T-helper 2 cell treated with Interferon-gamma antibody and Interleukin-4, amounts not matched to agents 5 μg/mL and 100 μg/mL, for 36 hours (primary cell): ENCODE measurements at places on chromosomes 4 and X.

DNA sequence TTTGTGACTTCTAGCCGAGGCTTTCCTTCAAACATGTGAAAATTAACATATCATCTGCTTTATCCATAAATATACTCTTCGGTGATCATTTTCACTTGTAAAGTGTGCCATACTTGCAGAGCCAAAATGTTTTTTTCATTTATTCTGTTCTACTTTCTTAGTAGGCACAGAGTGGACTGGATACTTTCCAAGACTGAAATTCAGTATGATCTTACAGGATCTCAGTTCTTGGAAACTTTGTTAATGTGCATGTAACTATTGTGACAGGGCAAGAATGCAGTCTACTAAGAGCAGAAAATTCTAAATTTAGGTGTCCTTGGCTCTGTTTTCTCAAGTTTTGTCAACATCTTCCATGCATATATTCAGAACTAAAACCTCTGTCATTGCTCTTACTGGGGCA is 284.9 kb downstream of the TEX13A start:
- DNase-seq, result no peak

GRCh38 chr4:175678451-175678850 is 133.6 kb downstream of the GPM6A start:
- no peak for DNase-seq

DNA sequence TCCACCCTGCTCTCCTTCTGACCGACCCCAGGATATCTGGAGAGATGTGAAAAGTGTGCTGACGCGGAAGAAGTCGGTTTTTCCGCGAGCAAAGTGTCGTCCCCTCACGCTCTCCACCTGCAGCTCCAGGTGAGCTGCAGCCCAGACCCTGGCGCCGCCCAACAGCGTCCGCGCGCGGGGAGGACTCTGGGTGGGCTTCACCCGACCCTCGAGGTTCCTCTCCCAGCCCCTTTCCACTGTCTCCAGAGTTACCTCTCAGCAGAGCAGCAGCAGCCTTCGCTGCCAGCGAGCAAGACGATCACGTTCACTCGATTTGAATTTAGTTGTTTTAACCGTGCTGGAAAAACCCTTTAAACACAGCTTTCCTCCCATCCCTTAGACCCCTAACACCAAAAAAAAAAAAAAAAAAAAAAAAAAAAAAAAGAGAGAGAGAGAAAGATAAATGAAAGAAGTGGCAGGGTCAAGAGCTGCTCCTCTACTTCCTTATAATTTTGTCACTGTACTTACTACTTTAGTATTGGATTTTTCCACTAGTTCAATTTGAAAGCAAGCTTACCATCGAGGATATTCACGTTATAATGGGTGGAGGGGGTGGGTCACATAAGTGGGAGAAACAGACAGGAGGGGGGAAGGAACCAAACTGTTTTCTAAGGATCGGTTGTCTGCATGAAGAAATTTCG is 758 bp upstream of the NR3C2 start:
- DNase-seq, result no peak

GRCh38 chrX:154350429-154351182 is 23.8 kb downstream of the FLNA start:
- no peak for DNase-seq

DNA sequence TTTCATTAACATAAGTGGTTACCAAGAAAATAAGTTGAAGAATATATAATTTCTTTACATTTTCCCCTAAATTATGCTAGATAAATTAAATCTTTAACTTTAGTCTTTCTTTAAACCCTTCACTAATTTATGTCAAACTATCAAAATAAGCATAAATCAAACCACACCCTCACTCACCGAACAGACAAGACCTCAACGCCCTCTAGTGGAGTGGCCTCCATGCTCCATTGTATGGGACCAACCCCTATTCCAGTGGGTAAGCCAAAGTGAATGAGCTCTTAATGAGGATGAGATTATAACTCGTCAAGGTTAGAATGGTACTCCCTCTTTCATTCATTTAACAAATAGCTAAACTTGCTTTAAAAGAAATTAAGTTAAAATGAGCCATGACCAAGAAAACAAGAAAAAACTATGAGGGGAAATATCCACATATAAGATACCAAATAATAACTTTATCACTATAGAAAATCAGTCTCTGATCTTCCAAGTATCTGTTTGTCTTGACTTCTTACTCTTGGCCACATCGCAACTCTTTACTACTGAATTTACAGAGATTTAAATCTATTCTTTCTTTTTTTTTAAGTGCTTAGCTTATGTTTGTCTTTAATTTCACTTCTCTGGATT is 15.6 kb upstream of the BBS12 start:
- peak; percentile 60 for DNase-seq

GRCh38 chrX:42739258-42739657 is 38.7 kb downstream of the PPP1R2C start:
- no peak for DNase-seq

DNA sequence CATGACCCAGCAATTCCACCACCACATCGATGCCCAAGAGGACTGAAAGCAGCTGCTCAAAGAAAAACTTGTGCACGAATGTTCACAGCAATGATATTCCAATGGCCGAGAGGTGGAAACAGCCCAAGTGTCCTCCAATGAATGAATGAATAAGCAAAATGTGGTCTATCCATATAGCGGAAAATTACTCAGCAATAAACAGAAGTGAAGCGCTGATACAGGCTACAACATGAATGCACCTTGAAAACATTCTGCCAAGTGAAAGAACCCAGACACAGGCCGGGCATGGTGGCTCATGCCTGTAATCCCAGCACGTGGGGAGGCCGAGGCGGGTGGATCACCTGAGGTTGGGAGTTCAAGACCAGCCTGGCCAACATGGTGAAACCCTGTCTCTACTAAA is 5.2 kb upstream of the SLC2A9 start:
- no peak for DNase-seq

- DNase-seq, result no peak
Observed at GRCh38 chr4:7823416-7823824, 116.2 kb downstream of the AFAP1 start.

- no peak for DNase-seq
Observed at GRCh38 chr4:65973186-65973585, 302.9 kb upstream of the EPHA5 start.

- DNase-seq, result no peak
Observed at GRCh38 chr4:125956276-125956675, 641.5 kb downstream of the FAT4 start.

DNA sequence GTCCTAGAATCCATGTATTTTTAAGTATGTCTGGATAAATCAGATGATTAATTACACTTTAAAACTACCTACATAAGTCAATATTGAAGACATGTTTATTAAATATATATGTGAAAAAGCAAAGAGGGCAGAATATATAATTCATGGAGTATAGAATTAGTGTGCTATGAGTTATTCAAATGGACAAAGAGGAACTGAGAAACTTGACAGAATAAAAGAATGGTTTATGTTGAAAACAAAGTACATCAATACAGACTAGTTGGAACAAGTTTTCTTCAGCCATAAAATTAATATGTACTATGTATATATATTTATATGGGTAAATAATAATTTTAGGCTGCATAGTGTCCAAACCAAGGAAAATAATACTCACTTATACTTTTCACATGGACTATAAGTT is 173.5 kb downstream of the NPFFR2 start:
- no peak for DNase-seq

DNA sequence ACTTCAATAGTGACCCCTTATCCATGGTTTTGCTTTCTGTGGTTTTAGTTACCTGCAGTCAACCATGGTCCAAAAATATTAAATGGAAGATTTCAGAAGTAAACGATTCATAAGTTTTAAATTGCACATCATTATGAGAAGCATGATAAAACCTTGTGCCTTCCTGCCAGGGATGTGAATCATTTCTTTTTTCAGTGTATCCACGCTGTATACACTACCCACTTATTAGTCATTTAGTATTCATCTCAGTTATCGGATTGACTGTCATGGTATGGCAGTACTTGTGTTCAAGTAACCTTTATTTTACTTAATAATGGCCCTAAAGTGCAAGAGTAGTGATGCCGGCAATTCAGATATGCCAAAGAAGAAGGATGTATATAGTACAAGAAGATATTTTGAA is 37.7 kb upstream of the TASL start:
- no peak for DNase-seq

DNA sequence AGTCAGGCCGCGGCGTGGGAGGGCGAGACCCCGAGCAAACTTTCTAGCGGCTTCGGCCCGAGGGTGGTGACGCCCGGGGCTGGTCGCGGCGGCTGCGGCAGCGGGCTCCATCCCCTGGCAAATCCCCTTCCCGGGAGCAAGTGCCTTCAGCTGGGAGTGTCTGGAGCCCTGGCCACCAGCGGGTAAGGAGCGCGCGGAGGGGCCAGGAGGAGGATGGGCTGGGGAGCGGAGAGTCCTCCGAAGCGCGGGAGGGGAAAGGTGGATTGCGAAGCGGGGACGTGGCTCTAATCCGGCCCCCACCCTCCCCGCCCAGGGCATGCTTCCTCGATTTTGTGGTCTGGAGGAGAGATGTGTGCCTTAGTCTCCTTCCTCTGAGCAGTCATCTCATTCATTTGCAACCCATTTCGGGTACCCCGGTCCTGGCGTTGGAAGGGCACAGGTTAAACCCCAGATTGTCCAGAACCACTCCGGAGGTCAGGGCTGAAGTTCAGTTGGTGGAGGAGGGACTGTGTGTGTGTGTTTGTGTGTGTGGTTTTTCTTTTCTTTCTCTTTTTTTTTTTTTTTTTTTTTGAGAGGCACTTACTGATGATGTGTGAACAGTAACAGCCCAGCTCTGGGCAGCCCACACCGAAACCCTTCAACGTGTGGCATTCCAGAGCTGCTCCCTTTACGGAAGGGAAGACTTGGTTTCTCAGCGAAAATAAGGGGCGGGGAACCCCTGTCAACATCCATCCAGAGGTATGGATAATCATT is 516 bp downstream of the SGMS2 start:
- DNase-seq, result no peak

DNA sequence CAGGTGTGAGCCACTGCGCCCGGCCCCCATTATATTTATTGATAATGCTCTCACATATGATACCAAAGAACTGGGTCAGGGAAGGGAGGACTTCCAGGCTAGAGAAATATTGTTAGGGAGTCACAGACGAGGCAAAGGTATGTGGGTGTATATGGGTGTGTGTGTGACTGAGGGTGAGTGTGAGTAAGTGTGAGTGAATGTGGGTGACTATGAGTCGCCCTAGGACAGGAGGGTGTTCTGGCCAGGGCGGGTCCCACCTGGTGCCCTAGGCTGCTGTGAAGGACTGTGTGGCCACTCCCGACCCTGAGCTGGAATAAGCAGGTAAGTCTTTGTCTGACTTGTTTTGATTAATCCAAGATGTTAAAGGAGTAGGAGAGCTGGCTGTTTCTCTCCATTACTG is 34.4 kb downstream of the RWDD4 start:
- no peak for DNase-seq

- DNase-seq, result no peak
Observed at GRCh38 chr4:56772134-56772533, 49.4 kb downstream of the SPINK2 start.

GRCh38 chr4:89586864-89587263 is 250.1 kb downstream of the SNCA start:
- no peak for DNase-seq

DNA sequence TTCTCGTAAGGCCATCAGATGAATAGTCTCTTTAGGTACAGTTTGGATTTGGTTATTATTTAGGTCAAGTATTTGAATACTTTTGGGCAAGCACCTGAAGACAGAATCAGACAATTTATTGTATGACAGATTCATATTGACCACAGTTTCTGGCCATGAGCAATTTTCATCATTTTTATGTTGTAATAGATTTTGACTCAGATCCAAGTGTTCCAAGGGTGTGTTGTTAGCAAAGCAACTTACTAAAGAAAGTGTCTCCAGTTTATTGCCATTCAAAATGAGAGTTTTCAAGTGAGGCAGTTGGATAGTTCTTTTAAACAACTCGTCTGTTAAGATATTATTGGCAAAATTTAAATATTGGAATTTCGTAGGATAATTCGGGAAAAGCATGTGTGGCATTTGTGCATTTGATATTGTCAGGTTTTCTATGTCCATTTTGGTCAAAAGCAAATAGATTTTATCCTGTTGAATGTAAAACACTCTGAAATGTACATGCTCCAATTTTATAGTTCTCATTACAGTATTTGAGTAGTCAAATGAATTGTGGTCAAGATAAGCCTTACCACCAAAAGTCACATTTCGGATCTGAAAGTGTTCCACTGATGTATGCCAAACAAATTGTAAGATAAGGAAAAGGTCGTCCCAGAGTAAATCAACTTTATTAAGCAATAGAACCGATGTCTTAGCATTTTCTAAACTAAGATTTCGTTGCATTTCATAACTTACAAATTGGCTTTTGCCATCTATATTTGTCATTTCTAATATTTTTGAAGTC is 8.4 kb downstream of the TLR10 start:
- DNase-seq, result no peak

- DNase-seq, result no peak
Observed at GRCh38 chrX:10753116-10753515, 132.7 kb upstream of the MID1 start.

- DNase-seq, result no peak
Observed at GRCh38 chr4:143581331-143581946, 67.9 kb downstream of the SMARCA5 start.

DNA sequence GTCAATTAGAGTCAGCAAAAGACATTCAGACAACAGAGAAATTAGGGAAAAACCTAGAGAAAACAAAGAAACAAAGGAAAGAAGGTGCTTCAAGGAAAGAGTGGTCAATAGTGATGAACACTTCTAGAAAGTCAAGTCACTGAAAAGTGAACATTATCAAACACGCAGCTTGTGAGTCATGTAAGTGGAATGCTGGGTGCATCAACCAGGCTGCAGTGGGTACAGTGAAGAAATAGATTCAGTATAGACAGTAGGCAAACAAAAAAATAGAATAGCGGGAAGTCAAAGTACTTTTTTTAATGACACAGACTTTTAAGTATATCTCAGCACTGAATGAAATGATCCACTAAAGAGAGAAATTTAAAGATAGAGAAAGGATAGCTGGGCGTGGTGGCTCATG is 245.8 kb downstream of the ARHGAP24 start:
- DNase-seq, result no peak

DNA sequence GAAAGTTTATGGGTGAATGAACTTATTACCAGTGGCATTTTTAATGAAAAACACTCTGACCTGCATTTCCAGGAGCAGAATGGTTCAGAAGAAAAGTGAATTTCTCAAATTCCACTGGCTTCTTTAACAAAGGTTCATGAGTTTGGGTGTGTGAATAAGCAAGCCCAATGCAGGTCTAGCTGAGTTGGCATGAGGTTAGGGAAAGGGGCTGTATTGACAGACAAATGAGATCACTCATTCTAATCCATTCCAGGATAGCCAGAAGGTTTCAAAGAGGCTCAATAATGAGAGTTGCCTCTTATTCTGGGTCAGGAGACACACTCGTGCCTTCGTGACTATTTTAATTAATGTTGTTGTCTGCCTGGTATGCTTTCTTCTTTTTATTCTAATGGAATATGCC is 43.7 kb upstream of the NPY2R start:
- DNase-seq, result no peak

GRCh38 chr4:95167805-95168204 is 381.0 kb downstream of the UNC5C start:
- DNase-seq, result no peak
